Esophagus mucosa (tissue), 1 donor: ENCODE measurements at places on chromosomes 3 and 15. TPM values are rescaled to one million over a fixed set of nuclear protein-coding genes. Genes with fewer than 3 reads are reported as not detected.

CDCP1 gene
- 85.6 TPM for total RNA-seq

NRG4 gene
- total RNA-seq, result 1.6 TPM

LRRIQ4 gene
- total RNA-seq, result not detected

DNA sequence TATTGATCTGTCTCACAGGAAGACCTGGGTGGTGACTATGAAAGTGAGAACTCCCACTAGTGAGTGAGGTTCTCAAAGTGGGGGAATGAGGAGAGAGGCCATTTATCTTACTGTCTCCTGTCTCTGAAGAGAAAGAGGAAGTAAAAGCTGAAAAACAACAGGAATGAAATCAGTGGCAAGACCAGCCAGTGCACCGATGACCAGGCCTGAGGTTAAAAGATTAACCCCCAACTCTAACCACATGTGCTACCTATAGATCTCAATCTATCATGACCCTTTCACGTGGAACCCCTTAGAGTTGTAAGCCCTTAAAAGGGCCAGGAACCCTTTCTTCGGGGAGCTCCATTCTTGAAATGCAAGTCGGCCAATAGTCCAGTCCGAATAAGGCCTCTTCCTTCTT, 239.3 kb upstream of the CNTN6 start:
- no peak for ATAC-seq
